Activated T-helper 1 cell treated with anti-CD3 and anti-CD28 coated beads, Interleukin-2, amount 50 U/mL, for 16 hours (primary cell): ENCODE measurements at places on chromosomes 12 and 14.

DNA sequence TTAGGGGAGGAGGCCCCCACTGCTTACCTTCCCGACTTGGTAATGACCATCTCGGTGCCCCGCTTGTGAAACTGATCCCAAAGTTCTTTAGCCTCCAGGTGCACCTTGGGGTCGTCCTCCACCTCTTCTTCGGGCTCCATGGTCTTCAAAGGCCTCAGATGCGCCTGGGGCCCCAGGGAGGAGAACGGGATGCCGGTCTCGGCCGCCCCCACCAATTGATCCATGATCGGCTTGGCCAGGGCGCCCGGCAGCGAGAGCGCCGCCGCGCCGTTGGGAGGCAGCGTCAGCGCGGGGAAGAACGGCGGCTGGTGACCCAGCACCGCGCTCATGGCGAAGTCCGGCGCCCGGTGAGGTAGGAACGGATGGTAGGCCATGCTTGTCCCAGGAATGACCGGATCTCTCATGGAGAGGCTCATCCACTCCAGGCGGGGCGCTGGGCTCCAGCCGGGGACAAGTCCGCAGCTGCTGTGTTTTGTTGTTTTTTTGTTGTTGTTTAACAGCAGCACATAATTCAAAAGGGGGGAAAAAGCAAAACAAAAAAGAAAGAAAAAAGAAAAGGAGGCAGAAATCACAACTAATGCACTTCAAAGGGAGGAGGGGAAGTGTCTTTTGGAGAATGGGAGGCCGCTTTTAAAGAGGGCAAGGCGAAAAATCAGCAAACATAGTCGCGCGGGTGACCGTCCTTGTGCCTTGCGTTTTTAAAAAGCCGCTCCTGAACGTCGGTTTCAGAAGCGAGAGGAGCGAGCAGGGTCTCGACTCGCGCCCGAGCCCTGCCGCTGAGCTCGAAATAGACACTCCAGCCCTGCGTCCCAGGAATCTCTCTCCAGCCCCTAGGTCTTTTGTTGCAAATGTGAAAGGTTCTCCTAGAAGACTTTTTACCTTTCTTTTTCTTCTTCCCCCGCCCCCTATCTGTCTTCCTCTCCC, 928 bp downstream of the TBX3 start:
- DNase-seq, result no peak

DNA sequence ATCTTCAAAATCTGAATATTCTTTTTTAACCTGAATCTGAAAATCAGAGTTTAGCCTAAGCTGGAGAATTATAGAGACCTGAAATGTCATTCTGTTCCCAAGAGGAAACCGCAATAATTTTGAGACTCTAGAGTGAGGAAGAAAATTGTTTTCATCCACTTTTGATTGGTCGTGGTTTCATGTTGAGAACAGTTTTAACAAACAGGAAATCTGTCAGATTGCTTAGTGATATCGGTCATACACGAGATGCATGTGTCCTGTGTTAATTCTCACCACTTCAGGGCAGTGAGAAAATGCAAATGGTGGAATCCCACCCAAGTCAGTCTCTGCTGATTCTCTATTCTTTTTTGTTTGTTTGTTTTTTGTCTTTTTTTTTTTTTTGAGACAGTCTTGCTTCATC, 1498.5 kb upstream of the TMEM132C start:
- DNase-seq, result no peak

GRCh38 chr12:25200703-25201102, 5.7 kb downstream of the ETFRF1 start:
- no peak for DNase-seq

- no peak for DNase-seq
Measured at GRCh38 chr14:99244367-99244901, 27.6 kb downstream of the BCL11B start.

GRCh38 chr14:99685151-99685591, 1.1 kb downstream of the CYP46A1 start:
- no peak for DNase-seq

- no peak for DNase-seq
Measured at GRCh38 chr12:99455350-99456035, 192.1 kb upstream of the GARIN6 start.

GRCh38 chr14:95499354-95499750, 17.1 kb downstream of the SYNE3 start:
- no peak for DNase-seq

- no peak for DNase-seq
Measured at GRCh38 chr12:126617312-126617711, 1552.1 kb downstream of the AACS start.

- no peak for DNase-seq
Measured at GRCh38 chr12:115194448-115194847, 510.5 kb upstream of the TBX3 start.

GRCh38 chr12:10223208-10223607, 10.5 kb downstream of the GABARAPL1 start:
- no peak for DNase-seq

DNA sequence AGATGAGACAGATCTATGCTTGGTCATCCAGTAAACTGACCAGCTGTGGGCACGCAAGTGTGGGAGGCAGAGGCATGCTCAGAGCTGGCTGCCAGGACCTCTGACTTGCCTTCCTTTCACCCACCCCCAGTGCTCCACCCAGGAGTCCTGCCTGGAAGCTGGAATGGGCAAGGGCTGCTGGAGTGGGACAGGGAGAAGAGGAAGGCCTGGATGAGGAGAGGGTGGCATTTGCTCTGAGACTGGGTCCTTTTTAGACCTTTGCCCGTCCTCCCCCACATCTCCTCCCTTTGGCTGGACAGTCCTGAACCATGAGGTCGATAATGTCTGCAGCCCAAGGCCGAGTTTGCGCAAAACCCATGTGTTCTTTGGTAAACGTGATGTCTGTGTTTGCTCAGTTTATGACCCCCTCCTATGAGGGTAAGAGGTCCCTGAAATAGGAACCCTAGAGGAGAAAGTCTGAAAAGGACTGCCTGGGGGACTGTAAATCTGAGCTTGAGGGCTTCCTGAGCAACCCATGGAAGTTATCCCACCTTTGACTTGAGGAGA, 3.8 kb upstream of the INHBE start:
- DNase-seq, result no peak

DNA sequence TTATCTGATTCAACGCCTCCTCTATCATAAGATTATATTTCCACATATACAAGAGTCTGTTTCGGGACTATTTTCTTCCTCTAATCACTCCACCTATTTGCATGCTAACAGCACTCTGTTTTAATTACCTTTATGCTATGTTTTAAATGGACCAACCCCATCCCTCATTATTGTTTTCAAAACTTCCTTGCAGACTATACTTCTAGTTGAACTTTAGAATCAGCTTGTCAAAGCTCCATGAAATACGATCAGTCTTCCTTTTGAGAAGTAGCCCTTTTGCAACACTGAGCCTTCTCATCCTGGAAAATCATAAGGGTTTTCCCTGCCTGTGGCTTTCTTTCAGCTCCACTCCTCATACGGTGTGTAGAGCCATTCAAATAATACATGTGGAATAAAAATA, 36.9 kb downstream of the ATG14 start:
- no peak for DNase-seq

DNA sequence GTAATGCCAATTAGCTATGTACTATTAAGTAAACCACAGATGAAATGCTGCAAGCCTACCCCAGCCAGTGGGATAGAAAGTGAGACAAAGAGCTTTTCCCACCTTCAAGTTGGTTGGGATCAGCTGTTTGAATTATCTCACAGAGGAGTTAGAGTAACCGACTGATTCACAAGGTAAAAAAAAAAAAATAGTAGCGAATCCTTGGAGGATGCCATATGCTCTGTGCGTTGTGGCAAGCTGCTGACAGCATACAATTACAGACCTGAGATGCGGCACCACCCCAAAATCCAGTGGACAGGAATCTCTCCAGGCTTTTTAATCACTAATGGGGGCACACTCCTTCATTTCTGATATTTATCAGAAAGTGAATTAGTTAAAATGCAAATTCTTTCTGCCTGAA, 157.0 kb upstream of the RMST start:
- DNase-seq, result no peak

GRCh38 chr14:46788994-46789393, 137.4 kb upstream of the RPL10L start:
- DNase-seq, result no peak

GRCh38 chr12:6964605-6965025, 5.8 kb downstream of the PHB2 start:
- DNase-seq, result no peak

DNA sequence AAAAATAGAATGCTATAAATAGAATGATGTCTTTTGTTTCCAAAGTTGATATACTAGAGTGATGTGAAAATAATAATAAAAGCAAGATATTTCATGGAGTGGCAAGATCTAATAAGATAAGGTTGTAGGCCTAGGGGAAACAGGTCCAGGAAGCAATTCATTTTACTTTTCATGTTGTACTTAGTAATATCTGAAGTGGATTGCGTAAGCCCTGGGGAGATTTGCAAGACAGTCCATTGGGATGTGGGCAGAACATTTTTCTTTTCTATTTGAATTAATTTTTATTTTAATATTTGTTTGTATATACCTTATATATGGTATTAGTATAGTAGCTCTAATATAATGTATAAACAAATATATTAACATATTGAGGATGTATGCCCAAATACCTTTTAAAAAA, 7.5 kb downstream of the NUBPL start:
- DNase-seq, result no peak

DNA sequence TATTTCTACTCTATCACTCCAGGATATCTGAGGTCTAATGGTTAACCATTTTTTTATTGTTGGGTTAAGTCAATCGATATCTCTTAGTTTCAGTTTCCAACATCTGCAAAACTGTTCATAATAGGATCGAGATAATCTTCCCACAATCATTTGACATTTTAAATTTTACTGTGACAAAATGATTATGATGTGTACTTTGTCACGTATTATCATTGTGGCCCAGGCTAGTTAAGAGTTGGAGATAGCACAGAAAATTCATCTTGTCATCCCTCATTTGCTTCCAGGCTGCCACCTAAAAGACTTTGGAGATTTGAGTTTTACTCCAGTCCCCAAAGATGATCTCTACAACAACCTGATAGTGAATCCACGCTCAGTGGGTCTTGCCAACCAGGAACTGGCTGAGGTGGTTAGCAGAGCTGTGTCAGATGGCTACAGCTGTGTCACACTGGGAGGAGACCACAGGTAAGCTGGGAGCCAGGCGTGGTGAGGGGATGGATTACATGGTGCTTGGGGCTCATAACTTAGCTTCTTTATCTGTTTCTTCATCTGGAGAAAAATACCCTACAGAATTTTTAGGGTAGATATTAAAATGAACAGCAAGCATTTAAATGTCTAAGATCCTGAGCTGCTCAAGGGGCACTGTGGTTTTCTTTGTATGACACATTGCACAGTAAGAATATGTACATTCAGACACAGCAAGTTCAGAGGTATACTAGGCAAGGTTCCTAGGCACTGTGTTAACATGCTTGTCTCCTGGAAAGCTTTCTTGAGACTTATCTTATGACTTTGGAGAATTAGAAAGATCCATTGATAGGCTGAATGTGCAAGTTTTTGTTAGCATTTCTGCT, 22.4 kb downstream of the ARG2 start:
- DNase-seq, result no peak

- no peak for DNase-seq
Measured at GRCh38 chr12:1605129-1606020, 11.0 kb upstream of the FBXL14 start.

DNA sequence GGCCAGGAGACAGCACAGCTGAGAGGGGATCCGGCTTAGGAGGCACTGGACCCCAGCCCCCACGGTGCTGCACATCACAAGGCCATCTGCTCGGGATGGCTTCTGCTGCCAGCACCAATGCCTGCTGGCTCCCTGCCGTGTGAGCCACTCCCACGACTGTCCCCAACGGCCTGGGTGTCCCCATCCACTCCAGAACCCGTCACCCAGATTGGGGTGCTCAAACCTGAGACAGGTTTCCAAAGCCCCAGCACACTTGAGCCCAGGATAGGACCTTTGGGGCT, 102.4 kb downstream of the RFLNA start:
- DNase-seq, result no peak

DNA sequence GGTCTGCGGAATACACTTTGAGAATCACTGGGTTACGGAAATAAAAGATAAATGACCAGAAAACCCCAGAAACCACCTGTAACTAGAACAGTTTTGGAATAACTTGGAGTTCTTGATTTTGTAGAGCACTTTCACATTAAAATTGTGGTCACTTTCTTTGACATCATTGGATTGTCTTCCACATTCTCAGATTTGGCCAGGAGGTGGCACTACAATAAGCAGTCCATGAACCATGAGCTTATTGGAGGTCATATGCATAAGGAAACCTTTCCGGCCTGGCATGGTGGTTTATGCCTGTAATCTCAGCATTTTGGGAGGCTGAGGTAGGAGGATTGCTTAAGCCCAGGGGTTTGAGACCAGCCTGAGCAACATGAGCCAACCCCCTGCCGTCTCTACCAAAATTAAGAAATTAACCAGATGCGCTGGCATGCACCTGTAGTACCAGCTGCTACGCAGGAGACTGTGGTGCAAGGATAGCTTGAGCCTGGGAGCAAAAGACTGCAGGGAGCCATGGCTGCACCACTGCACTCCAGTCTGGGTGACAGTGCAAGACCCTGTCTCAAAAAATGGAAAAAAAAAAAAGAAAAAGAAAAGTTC, 107.7 kb upstream of the CAND1 start:
- DNase-seq, result no peak

- DNase-seq, result no peak
Measured at GRCh38 chr14:61469781-61470180, 148.4 kb downstream of the PRKCH start.

DNA sequence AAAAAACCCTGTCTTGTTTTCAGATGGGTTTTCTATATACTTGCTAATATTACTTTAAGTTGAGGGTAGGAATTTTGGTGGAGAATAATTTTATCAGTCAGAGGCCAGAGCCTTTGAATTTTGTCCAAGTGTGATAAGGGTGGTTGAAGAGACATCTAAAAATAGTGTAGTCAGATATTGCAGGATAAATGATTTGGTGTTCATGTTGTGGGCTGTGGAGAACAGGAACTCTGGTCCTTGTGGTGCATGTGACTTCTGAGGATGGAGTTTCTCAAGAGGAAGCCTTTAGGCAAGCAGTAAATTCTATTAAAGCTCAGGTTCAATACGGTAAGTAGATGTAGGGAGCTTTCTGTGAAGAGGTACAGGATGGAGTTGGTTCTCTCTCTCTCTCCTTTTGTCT, 2.8 kb downstream of the ADAM21 start:
- no peak for DNase-seq

DNA sequence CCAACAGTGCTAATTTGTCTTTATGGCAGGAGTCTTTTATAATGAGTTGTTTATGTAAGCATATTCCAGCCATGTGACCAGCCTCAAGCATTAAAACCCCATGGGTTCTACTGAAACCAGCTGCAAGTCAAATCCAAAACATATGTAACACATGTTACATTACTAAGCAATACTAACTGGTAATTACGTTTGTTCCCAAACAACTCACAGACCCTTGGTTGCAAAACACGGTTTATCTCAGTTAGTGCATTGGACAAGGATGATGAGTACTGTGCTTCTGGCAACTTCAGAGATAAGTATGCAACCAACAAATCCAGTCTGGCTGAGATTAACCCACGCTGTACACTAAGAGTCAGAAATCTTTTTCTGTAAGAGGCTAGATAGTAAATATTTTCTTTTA, 110.1 kb upstream of the FAR2 start:
- no peak for DNase-seq
